Stimulated activated CD8-positive, alpha-beta memory T cell treated with anti-CD3 and anti-CD28 coated beads, Interleukin-7, amount 100 ng/mL, for 1 hour (primary cell): ENCODE measurements at places on chromosomes 4 and X.

DNA sequence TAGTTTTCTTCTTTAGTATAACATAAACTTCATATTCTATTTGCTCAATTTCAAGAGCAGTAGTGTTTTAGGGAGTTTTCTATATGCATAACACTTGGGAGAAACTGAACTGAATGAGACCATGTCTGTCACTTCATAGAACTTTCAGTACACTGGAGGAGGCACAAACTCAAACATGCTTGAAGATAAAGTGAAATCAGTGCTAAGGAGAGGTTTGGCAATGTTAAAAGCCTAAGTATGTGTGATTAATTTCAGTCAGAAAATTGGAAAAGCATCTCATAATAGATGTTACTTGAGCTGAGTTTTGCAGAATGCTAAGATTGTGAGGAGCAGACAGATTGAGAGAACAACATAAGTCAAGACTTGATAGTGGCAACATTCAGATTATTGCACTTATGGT, 411.2 kb upstream of the HS3ST1 start:
- no peak for DNase-seq

GRCh38 chrX:44012484-44013096, 39.4 kb upstream of the NDP start:
- DNase-seq, result peak; percentile 9

DNA sequence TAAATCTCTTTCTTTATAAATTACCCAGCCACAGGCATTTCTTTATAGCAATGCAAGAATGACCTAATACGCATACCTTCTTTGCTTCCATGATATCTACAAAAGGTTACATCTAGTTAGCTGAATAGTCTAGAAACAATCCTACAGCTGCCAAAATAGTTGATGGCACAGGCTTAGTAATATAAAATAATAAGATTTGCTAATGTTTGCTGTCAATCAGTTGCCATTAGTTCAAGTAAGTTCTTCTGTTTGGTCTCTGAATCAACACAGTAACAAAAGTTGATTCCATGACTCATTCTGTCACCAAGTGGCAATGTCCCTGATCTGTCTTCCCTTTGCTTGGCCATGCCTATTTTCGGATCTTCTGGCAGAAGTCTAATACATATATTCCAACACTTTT, 470.2 kb downstream of the SPRY1 start:
- DNase-seq, result no peak

GRCh38 chrX:7027071-7027470, 120.4 kb upstream of the STS start:
- no peak for DNase-seq

DNA sequence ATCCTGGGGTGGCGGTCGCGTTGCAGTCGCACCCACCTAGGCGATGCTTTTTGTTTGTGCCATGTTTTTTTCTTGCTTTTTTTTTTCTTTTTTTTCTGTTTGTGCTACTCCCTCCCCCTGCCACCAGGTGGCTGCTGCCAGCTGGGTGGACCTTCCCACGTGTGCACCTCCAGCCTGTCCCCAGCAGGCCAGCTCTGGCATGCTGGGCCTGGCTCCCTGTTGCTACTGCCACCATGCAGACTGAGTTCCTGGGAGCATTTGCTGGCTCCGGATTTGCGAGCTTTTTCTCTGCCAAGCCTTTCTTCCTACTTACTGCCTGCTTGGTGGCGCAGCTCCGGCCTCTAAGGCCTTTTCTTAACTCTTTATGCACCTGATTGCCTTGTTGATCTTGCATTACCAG, 161.2 kb upstream of the WDFY3 start:
- DNase-seq, result no peak

DNA sequence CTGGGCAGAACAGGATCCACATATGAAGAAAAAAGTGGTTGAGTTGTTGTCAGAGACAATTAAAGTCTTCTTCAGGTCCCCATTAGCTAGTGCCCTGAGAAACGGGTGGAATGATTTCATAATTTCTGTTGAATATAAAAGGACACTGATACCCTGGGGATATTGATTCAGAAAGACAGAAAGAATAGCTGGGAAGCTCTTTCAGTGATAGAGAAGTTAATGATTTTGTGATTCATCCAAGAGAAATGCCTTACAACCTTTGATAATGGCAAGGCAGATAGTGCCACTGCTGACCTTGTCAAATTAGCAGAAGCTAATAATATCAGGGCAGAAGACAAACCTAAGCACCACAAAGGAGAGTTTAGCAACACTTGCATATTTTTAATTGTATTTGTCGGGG, 37.9 kb downstream of the UNC5C start:
- no peak for DNase-seq

DNA sequence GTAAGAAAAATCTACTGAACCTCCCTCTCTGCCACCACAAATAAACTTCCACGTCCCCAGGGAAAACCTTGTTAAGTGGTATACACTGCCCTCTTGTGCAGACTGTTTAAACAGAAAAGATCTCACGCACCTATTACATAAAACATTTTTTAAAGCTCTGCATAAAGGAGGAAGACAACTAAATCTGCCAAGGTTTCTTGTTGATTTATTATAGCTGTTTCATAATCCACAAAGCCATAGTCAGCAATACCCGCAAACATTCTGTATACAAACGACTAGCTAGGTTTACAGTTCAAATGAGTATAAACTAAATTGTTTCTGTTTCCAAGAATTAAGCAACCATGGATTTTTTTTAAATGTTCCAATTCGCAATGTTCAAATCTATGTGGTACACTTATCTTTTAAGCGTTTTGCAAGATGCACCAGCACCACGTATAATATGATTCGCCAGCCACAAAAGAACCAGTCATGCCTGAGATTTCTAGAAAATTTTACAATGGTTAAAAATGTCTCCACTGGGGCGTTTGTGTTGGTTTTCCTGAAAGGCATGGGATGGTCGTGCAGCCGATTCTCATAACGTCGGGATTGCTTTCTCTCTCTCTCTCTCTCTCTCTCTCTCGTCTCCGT, 164.6 kb downstream of the PRKX start:
- no peak for DNase-seq

- no peak for DNase-seq
Observed at GRCh38 chr4:7808752-7809151, 130.9 kb downstream of the AFAP1 start.

GRCh38 chr4:122604146-122604545, 16.7 kb downstream of the IL21 start:
- no peak for DNase-seq

DNA sequence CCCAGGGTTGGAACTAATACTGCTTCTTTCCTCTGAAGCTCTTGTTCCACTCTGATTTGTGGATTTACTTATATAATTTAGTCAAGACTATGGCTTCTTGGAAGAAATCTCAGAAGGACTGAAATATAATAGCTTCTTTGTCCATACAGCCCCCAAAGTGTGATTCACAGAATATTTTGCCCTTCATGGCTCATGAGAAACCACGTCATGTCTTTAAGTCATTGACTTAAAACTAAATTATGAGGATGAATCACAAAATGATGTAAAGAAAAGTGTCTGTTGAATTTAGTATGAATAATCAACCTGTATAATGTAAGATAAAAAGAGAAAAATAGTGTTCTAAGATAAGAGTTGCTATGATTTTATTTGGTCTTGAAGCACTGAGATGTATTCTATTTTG, 43.3 kb upstream of the AGA start:
- DNase-seq, result no peak

GRCh38 chr4:147707892-147708672, 23.8 kb upstream of the ARHGAP10 start:
- DNase-seq, result peak; percentile 31

GRCh38 chr4:40645586-40645985, 15.9 kb upstream of the RBM47 start:
- DNase-seq, result no peak

GRCh38 chrX:108573136-108573535, 133.5 kb downstream of the COL4A5 start:
- DNase-seq, result no peak

GRCh38 chrX:112254896-112255295, 172.3 kb upstream of the TRPC5 start:
- DNase-seq, result no peak

DNA sequence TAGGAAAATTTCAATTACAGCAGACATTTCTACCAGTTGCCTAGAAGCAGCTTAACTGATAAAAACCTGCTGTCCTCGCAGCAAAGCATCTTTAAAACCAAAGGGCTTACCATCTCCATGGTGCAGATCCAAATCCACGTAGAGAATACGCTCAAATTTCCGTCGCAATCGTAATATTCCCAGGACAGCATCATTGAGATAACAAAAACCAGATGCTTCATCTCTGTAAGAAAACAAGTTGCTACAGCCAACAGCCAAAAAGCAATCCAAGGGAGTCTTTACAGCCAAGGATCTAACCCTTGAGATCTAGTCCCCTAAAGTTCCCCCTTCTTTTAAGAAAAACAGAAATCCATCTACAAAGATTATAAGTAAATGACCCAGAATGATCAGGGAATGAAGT, 77.6 kb downstream of the HDAC8 start:
- DNase-seq, result no peak

DNA sequence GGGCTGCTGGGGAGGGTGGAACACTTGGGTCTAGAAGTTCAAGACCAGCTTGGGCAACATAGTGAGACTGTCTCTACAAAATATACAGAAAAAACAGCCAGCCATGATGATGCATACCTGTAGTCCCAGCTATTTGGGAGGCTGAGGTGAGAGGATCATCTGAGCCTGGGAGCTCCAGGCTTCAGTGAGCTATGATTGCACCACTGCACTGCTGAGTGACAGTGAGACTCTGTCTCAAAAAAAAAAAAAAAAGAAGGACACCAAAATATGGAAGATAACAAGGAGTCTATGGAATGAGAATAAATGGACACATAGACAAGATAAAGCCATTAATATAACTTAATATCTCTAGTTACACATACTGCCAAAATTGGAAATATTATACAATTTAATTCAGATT, 62.7 kb upstream of the IL15 start:
- DNase-seq, result no peak

DNA sequence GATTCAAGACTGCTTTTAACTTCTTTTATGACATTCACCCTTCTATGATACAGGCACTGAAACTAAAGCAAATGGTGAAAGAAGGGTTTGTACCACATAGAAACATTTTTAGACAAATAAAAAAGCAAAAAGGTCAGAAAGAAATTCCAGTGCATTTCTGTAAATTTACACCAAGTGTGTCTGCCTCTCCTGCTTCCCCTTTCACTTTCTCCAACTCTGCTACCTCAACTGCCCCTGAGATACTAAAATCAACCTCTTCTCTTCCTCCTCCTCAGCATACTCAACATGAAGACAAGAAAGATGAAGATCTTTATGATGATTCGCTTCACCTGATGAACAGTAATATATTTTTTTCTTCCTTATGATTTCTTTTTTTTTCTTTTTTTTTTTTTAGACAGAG, 187.9 kb downstream of the LRBA start:
- no peak for DNase-seq

- no peak for DNase-seq
Observed at GRCh38 chrX:114787061-114787460, 203.2 kb downstream of the HTR2C start.

DNA sequence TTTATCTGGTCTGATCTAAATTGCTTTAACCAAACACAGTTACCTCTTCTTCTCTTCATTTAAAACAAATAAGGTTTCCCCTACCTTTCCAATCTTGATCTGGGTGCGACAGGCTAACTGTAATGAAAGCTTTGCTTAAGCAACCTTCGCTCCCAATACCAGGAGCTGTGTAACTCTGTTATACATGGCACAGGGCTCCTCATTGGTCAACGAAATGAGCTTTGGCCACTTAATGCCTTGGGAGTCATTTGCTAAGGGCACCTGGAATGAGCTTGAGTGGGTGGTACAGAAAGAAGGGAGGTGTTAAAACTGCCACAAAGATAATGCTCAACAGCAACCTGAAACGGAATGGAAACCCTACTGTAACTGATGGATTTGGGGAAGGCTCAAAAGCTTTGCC, 140.5 kb downstream of the CHRNA9 start:
- DNase-seq, result no peak

GRCh38 chr4:127586922-127587571, 45.7 kb upstream of the INTU start:
- DNase-seq, result no peak

DNA sequence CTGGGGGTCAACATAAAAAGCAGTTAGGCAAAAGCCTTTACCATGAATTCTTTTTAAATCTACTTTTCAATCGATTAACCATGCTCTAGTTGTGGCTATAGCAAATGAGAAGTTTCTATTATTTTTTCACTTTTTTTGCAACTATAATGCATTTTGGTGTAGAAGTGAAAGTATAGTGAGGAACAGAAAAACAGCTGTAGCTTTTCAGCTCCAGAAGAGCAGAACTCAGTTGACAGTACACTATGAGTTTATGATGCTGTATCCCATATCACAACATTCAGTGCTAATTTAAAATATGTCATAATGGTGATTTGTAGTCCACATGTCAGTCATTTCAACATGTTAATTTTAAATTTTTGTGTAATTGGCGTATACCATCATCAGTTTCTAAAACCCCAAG, 8.7 kb upstream of the MUC7 start:
- no peak for DNase-seq

DNA sequence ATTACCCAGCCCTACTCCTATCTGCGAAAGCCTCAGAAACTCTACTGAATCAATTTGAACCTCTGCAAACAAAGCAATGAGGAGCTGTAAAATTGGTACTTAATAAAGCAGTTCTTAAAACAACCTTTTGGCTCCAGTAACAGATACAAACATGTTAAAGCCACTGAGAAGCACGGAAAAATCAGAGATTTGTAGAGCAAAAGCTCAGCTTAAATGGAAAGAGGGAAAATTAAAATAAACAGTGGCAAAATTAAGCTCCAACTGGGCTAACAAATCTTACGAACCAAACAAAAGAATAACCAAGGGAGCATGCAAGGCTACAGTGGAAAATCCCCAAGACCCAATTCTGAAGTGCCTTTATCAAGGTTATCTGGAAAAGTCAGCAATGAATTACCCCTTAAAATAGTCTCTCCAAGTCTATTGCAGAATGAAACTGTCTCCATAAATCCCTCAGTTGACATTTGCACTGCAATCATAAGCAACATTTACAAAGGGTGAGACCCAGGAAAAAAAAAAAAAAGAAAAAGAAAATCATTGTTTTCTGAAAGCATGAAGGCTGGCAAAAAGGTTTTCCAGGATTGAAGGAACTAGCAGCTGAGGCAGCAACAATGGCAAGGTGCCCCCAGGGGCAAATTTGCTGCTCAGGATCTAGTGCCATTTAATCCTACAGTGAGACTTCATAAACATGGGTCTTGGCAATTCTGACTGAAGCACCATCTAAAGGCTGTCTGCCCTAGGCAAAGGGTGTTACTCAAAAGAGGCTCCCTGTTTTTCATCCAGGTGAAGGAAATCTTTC, 40.1 kb downstream of the USP46 start:
- no peak for DNase-seq

GRCh38 chrX:120512627-120513026, 43.5 kb upstream of the LAMP2 start:
- DNase-seq, result no peak

- no peak for DNase-seq
Observed at GRCh38 chr4:160019936-160020335, 917.1 kb downstream of the RAPGEF2 start.

DNA sequence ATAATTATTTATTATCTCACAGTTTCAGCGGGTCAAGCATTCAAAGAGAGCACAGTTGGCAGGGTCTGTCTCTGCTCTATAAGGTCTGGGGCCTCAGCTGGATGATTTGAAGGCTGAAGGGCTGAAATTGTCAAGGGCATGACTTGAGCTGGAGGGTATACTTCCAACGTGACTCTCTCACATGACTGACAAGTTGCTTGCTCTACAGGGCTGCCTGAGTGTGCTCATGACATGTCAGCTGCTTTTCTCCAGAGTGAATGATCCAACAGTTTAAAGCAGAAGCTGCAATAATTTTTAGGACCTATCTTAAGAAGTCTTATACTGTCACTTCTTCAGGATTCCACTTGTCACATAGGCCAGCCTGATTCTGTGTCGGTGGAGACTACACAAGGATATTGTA, 51.2 kb downstream of the TIGD2 start:
- DNase-seq, result no peak
